Stomach (tissue), 19 donors: ENCODE measurements at places on chromosomes 6 and 20. TPM values are rescaled to one million over a fixed set of nuclear protein-coding genes. Genes with fewer than 3 reads are reported as not detected.

- DNase-seq = no peak
These were observed 698.2 kb downstream of the DOK5 start for GRCh38 chr20:55173601-55174000.

GRCh38 chr20:51022803-51023616 lies at the start of gene KCNG1:
KCNG1 (minus strand) TSS chr20:51023107; CDS start chr20:51010338, 12,769 bp downstream.
- DNase-seq = peak; percentile 93

DNA sequence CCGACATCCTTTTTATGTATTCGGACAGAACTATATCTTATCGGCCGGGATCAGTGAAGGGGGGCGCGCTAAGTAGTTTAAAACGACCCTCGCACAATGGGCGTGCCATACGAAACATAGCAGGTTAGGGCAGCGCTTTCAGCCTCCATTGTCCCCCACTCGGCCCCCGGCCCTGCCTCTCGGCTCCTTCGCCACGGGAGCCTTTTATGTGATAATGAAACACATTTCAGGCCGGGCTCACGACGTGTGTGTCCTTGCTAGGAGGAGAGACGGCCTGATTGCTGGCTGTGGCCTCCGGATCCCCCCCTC lies 5.3 kb downstream of the FOXA2 start:
- DNase-seq = peak; percentile 65

DNA sequence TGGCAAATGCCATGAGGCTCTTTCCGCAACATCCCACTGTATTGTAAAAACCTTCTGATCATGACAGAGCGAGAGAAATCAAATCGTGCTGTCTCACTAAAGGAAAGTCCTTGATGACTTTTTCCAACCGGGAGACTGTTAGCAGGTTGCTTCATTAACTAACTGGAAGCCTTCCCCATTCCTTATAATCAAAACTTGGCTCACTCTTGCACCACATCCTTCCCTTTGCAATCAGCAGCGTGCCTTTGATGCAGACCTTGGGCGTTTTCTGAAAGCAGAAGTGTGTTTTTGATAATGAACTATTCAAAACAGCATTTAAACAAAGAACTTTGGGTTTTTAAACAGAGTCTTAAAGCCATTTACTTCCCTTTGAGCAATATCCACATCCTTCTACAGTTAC lies 96.2 kb upstream of the CNR1 start:
- no peak for DNase-seq

GRCh38 chr6:51654647-51655046 lies 432.8 kb downstream of the PKHD1 start:
- DNase-seq = no peak

DNA sequence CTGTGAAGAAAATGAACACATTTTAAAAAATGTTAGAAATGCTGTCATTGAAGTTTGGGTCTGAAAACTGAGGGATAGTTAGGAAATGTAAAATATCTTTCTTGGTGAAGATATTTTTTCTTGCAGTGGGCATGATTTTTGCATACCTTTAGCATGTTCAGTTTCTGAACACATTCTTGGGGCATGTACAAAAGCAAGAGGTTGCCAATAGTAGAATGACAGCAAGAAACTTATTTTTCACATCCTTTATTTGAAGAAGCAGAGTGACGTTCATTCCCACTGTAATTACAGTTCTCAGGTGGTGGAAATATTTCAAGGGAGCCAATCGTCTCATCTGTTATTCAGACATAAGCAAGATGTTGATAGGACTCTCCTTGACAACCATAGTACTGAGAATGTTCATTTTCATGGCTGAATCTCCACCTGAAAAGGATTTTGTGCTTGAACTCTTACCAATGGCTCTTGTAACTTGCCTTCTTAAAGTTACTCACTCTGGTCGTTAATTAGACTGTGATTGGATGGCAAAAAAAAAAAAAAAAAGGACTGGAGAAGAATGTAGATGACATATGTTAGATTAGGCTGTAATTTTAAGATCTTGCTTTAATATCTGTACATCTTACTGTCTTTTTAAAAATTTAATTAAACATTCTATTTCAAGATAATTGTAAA lies 74.4 kb downstream of the DOK5 start:
- no peak for DNase-seq

DNA sequence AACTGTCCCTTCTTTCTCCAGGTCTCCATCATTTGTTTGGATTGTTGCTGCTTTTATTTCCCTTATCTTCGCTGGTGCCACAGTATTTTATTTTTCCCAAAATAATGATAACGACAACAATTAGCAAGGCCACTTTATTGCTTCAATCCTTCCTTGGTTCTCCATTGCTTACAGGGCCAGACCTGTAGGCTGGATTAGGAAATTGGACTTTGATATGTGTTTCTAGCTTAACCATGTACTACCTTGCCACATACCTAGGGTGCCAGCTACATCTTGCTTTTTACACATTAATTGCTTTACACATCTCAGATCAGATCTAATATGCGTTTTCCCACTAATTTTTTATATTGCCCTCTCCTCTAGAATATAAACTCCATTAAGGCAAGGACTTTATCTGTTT lies 195.4 kb downstream of the HIVEP2 start:
- DNase-seq = no peak

GRCh38 chr6:114008331-114008730 lies 37.4 kb upstream of the HDAC2 start:
- DNase-seq = no peak

GRCh38 chr6:118705544-118706491 lies 54.4 kb upstream of the CEP85L start:
- peak; percentile 30 for DNase-seq

DNA sequence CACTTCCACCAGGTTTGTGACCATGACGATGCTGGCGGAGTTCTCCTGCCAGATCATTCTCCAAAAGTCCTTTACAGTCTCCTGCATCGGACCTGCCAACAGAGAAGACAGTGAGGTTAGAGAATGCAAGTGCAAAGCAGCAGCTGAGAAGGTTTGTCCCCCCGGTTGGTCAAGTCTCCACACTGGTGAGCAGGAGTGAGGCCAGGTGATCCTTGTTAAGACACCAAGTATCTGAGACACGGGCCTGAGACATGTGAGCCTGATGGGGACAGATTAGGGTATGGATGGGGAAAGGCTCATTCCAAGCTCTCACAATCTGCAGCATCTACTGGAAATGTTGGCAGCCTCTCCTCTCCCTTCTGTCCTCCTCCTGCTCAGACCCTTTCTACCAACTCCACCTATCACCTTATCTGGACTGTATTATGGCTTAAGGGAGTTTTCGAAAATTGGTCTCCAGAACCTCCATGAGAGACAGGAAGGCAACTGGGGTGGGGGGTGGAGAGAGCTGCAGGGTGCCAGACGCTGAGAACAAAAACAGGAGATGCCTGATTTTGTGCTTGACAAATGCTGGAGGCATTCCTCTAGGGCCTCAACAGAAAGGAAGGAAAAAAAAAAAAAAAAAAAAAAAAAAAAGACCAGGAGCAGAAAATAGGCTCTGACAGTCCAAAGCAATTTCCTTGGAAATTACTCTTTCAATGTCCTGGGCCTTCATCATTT lies 500.4 kb upstream of the CHD6 start:
- DNase-seq = no peak

DNA sequence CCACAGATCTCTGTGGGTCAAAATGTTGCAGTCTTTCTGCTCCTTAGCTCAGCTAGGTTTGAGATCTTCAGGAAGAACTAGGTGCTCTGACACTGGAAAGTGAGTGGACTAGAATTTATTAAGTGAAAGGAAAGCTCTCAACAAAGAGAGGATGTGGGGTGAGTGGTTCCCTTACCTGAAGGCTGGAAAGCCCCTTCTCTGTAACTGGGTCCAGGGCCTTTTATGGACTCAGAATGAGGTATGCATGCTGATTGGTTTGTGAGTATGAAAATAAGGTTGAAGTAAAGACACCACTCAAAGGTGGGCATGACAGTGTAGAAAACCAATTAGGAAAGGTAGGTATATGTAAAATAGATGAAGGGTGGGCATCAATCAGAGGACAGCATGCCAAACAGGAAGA lies 485.5 kb downstream of the CD109 start:
- no peak for DNase-seq

DNA sequence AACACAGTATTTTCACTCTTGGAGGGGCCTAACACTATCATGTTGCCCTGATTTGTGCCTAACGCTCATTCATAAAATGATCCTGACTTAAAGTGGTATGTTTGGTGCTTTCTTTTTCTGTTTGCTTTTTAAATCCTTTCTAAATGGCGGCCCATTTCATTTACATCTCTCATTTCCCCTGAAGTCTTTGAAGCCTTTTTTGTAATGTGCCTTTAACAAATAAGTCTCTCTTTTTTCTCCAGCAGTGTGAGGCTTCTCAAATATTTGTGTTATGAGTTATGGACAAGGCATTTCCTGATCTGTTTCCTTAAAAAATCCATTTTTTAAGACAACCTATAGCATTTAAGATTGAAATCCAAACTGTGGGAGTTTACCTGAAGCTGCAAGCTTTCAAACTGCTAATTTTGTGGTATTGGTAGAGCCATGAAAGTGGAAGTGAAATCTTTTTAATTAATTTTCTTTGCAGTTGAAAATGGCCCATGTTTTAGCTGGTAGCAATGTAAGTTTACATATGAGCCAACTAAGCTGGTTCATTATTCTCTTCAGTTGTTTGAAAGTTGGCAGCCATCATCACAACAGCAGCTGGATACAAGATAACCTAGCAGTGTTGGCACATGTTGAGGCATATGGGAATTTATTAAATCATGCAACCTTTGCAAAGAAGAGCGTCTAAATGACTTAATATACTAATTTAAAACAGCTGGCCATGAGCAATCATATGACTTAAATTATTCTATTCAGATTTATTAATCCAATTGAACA lies 469.7 kb downstream of the CDKAL1 start:
- DNase-seq = no peak

GRCh38 chr20:6347916-6348315 lies 225.1 kb upstream of the FERMT1 start:
- DNase-seq = no peak

GRCh38 chr20:61798632-61799031 lies 267.0 kb downstream of the TAF4 start:
- DNase-seq = no peak

- DNase-seq = no peak
These were observed 44.1 kb upstream of the FAM8A1 start for GRCh38 chr6:17556014-17556413.

- DNase-seq = peak; percentile 26
These were observed 92.3 kb downstream of the RFX6 start for GRCh38 chr6:116969211-116969863.

DNA sequence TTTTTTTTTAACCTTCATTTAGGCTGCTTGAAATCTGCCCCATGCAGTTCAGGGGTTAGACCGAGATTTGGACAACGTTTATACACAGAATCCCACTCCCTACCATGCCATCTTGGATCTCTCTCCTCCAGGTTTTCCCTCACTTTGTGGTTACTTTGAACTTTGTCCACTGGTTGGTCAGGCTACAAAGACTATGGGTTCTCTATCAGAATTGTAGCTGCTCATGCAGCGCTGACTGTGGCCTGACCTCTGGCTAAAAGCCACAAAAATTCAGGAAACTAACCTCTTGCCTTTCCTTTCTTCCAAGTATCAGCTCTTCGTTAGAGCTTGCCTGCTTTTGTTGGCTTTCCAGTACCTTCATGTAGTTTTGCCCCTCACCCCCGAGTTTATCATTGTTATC lies 44.9 kb upstream of the KCNG1 start:
- DNase-seq = no peak

DNA sequence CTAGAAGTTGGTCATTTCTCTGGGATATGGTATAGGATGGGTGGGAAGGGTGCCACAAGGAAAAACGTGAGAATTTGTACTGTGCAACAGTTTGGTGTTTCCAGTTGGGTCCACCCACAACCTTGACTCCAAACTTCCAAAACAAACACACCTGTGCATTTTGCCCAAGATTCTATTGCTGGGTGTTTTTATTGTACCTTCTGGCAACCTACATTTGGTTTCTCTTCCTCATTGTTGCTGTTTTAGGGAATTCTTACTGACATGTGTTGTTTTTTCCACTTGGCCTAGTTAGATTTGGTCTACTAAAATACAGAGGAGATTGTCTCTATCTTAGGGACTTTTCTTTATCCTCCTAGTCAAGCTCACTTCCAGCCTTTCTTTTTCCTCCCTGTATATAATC lies 16.7 kb downstream of the TULP4 start:
- DNase-seq = no peak

DNA sequence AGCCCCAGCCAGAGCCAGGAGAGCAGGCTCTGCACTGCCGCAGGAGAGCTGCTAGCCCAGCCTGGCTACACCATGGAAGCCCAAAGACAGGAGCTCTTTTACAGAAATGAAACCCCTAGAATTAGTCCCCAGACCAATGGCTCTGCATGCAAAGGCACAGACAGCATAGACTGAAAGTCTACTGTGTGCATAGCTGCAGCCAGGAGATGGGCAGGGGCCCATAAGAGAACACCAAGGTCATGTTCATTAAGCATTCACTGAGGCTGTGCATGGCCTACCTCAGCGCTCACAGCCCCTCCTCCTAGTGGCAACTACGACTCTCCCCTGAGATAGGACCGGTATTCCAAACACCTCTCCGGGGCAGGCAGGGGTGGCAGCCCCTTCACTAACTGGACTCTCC lies 34.9 kb downstream of the SNX5 start:
- no peak for DNase-seq

DNA sequence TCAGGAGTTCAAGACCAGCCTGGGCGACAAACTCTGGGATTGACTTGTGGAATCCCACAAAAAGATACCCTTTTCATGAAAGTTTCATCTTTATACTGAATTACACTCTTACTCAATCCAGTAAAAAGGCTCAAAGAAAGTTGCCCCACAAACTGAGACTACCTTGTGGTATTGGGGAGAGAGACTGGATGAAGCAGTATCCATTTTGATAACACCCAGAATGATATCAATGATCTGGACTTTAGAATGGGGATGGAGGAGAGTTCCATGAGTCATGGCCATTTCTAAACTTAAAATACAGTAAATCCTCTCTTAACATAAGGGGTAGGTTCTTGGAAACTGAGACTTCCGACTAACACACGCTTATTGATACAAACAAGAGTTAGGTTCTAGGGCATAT lies 4.7 kb downstream of the STAU1 start:
- DNase-seq = no peak

GRCh38 chr6:46050845-46051405 lies 35.3 kb upstream of the CLIC5 start:
- no peak for DNase-seq

The PDYN gene
- not detected for polyA plus RNA-seq

The DDX43 gene
- 0.62 TPM for polyA plus RNA-seq

The FANCE gene
- 4.9 TPM for polyA plus RNA-seq

The CCM2L gene
- polyA plus RNA-seq = 2.3 TPM

The DEFB132 gene
- polyA plus RNA-seq = not detected

The FAM217A gene
- polyA plus RNA-seq = not detected

The ZNF391 gene
- polyA plus RNA-seq = 0.76 TPM
